Stimulated activated CD4-positive, alpha-beta T cell treated with anti-CD3 and anti-CD28 coated beads, Interleukin-12 subunit alpha, Interleukin-12 subunit beta, amount 100 ng/mL, for 24 hours (primary cell): ENCODE measurements at places on chromosomes 1 and 21.
A peak's percentile ranks its signal among the peaks of the same experiment; 100 is the strongest.

DNA sequence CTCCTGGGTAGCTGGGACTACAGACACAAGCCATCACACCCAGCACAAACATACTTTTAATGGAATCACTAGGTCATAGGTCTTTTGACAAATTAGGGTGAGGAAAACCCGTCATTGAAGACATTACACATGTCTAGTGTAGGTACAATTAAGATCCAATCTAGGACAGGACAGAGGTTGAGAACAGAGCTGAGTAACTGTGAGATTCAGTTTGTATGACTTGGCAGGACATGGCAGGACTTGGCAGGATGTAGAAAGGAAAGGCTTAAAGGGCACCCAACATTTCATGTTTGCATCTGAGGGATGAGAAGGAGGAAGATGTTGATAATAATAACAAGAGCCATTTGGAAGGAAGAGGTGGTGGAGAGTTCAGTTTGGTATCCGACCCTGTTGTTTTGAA is 483.8 kb downstream of the PCP4 start:
- DNase-seq: no peak

DNA sequence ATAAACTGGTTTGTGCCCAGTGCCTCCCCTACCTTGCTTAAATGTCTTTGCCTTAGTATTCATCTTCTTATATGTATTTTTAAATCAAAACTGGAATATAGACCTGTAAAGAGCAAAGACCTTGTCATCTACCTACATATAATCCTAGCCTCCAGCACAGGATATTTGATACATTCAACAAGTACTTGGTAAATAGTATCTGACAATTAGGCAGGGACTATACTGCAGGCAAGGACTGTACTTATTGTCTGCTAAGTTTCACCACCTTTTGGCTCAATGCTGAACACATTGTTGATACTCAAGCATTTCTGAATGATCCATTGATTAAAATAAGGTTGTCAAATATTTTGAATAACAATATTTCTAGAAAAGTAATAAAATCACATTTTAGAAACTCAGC is 96.4 kb downstream of the PKN2 start:
- no peak for DNase-seq

DNA sequence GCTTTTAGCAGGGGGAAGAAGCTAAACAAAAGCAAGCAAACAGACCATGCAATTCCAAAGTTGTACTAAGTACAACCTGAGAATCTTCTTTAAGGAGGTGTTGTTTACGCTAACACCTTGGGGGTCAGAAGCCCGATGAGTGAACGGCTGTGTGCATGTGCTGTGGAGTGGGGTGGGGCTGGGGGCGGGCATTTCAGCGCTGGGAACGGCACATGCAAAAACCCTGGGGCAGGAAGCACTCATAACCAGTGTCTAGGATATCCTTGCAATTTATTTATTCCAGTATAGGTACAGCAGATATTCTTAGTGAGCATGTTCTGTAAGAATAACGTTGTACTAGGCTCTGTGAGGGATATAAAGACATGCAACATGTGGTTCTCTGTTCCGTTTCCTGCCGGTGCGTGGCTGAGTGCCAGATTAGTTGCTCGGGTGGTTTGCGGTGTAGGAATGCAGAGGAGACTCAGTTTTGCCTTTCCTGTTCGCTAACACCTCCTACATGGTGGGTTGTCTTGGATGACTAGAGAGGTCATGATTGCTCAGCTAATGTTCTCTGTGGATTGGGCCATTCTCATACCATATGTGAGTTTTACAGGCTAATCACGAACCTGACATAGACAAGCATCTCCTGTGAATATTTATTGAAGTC is 3.7 kb downstream of the FASLG start:
- peak; percentile 89 for DNase-seq

DNA sequence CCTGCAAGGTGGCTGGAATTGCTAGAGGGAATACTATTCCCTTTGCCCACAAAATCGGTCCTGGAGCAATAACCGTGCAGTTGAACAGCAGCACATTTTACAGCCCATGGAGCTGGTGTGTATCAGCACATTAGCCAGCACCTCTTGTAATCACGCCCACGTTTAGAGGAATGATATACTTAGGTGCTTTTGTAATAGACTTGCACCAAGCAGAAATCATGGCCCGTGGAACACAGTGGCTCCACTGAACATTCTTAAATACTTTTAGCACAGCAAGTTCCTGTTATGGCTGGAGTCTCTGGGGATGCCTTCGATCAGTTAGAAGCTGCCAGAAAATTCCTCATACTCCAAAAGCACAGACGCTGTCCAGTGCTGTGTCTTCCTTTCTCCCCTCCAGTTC is 218.1 kb upstream of the FAM78B start:
- DNase-seq: no peak

GRCh38 chr1:89545264-89546038 is 20.8 kb downstream of the LRRC8B start:
- DNase-seq: peak; percentile 16

DNA sequence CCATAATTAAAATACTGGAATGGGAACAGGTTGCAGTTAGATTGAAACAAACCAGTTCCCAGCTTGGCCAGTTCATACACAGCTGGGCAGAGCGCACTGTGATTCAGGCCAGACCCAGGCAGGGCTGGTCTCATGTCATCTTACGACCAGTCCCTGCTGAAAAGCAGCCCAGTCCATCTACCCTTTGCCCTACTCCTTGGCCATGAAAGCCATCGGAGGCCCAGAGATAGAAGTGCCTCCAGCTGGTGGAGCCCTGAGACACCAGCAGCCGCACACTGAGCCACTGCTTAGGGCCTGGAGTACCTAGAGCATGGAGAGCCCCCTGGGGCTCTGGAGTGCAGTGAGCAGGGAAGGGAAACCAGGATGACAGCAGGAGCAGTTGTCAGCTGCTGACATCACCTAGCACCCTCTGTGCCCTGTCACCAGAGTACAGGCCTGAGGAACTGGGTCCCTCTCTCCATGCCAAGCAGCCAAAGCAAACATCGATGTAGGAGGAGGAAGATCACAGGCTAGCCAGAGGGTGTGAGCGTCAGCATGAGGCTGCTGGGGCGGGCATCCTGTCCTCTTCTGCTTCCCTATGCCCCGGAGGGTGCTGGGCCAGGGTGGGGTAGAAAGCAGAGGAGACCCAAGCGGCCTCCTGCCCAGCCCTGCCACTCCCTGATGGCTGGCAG is 34.2 kb upstream of the TMEM125 start:
- DNase-seq: no peak

- DNase-seq: no peak
These were observed 116.8 kb upstream of the GORAB start for GRCh38 chr1:170414989-170415709.

- no peak for DNase-seq
These were observed 14.9 kb downstream of the MIA3 start for GRCh38 chr1:222632749-222633148.

- DNase-seq: no peak
These were observed 47.2 kb downstream of the CAPN9 start for GRCh38 chr1:230794431-230794830.
